ENCODE measurements at places on chromosomes 12 and 14.

GRCh38 chr14:67516676-67517075, 16.4 kb upstream of the PLEKHH1 start:
- DNase-seq: no peak

GRCh38 chr12:46439793-46440511, 67.4 kb upstream of the SLC38A2 start:
- no peak for DNase-seq

DNA sequence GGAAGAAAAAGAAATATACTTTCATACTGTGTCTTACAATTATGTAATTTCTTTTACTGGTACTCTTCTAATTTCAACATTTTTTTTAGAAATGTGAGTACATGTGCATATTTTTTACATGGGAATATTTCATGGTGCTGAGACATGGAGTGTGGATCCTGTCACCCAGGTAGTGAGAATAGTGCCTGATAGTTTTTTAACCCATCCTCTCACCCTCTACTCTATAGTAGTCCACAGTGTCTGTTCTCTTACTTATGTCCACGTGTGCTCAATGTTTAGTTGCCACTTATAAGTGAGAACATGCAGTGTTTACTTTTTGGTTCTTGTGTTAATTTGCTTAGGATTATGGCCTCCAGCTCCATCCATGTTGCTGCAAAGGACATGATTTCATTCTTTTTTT, 548.8 kb downstream of the AACS start:
- DNase-seq: no peak

DNA sequence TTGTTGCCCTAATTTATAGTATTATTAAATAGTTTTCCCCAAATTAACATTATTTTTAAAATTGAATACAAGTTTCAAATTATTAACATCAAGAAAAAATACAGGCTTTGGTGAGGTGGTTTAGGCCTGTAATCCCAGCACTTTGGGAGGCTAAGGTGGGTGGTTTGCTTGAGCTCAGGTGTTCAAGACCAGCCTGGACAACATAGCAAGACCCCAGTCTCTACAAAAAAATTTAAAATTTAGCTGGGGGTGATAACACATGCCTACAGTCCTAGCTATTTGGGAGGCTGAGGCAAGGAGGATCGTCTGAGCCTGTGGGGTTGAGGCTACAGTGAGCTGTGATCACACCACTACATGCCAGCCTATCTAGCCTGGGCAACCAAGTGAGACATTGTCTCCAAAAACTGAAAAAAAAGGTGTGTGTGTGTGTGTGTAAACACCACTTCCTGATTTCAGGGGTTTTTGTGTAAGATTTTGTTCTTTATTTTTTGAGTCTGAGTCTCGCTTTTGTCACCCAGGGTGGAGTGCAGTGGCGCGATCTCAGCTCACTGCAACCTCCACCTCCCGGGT, 3.9 kb upstream of the DNAL1 start:
- DNase-seq: no peak

- DNase-seq: no peak
Measured at GRCh38 chr14:25406818-25407217, 356.9 kb upstream of the STXBP6 start.

GRCh38 chr14:51576879-51577278, 74.8 kb upstream of the FRMD6 start:
- no peak for DNase-seq

- no peak for DNase-seq
Measured at GRCh38 chr12:2322554-2323120, 269.9 kb downstream of the CACNA1C start.

DNA sequence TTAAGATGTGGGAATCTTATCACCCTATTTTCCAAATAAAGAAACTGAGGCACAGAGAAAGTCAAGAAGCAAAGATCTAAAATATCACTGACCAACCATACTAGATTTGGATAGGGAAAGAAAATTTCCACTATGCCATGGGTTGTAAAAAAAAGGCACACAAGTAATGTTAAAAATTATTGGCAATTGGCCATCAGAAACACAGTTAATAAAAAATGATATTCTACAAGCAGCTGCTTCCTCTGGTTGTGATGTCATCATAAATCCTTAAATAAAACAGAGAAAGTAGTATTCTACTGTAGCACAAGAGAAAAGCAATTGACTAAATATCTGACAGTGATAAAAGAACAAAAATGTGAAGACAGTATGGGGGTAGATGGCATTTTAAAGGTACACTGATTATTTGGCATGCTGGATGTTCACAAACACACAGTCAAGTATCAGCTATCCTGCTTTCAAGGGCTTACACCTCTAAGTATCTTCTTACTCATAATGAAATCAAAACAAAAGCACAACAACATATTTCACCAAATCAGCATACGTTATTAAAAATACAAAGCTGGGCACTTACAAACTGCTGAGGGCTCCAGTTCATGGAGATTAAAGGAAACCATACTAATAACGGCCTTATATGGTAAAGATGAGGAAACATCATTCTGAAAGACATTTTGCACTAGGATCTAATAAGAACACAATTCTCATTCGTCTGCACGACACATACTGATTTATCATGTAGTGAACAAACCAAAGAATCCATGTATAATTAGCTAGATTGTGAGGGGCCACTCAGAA, 45.7 kb downstream of the CORO1C start:
- no peak for DNase-seq

- DNase-seq: peak; percentile 73
Measured at GRCh38 chr14:67166450-67166853, 22.8 kb upstream of the GARIN2 start.

GRCh38 chr12:108304633-108305032, 34.5 kb downstream of the CMKLR1 start:
- DNase-seq: no peak

DNA sequence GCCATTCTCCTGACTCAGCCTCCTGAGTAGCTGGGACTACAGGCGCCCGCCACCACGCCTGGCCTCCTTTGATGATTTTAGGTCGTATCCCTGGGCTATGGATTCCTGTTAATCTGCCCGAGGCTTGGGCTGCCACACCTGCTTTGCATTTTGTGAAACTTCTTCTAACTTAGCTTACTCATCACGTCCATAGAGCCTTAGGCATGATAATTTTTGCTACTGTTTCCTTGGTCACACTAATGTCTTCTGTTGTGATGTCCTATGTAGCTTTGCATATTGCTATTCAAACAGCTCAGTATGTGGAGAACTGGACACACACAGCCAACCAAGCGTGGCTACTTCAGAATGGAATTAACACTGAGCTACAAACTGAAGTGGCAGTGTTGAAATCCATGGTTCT, 47.5 kb upstream of the DDX11 start:
- no peak for DNase-seq

GRCh38 chr12:65911321-65911720, 87.0 kb downstream of the HMGA2 start:
- DNase-seq: peak; percentile 48

- DNase-seq: no peak
Measured at GRCh38 chr12:124592050-124592449, 24.6 kb upstream of the NCOR2 start.

DNA sequence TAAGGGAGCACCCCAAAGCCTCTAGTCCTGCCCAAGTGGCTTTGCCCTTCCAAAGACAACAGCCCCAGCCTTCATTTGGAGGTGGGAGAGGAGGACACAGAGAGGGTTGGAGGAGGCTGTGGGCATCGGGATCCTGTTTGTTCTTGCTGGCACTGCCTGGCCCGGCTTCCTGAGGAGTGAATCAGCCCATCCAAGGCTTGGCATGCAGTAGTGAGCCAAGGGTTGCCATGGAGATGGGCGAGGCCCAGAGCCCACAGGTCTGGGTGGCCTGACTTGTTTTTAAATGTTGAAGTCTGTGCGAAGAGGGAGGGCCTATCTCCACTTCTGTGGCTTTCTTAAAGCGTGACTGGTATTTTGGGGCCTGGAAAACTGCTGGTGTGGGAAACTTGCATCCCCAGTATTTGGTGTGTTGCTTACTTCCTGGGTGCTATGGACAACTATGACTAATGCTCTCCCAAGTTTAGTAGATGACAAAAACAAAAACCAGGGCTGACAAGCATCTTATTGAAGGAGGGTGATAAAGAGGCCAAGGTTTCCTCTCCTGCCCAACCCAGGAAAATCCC, 15.8 kb downstream of the CD9 start:
- peak; percentile 86 for DNase-seq

- DNase-seq: no peak
Measured at GRCh38 chr12:120235369-120236323, 29.9 kb downstream of the PXN start.

DNA sequence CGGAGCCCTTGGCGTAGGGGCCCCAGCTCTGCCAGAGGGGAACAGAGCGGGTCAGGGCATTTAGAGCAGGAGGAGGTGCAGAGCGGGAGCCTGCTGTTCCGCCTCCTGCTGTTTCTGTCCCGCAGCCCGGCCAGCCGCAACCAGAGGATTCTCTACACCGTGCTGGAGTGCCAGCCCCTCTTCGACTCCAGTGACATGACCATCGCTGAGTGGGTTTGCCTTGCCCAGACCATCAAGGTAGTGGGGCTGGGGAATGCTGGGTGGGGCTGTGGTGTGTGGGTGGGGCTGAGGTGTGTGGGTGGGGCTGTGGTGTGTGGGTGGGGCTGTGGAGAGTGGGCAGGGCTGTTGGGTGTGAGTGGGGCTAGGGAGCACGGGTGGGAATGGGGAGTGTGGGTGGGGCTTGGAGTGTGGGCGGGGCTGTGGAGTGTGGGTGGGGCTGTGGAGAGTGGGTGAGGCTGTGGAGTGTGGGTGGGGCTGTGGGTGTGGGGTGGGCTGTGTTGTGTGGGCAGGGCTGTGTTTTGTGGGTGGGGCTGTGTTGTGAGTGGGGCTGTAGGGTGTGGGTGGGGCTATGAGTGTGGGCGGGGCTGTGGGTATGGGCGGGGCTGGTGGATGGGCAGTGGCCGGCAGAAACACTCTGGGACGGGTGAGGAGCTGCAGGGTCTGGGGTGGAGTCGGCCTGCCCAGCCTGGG, 8.0 kb downstream of the ASPG start:
- peak; percentile 73 for DNase-seq

DNA sequence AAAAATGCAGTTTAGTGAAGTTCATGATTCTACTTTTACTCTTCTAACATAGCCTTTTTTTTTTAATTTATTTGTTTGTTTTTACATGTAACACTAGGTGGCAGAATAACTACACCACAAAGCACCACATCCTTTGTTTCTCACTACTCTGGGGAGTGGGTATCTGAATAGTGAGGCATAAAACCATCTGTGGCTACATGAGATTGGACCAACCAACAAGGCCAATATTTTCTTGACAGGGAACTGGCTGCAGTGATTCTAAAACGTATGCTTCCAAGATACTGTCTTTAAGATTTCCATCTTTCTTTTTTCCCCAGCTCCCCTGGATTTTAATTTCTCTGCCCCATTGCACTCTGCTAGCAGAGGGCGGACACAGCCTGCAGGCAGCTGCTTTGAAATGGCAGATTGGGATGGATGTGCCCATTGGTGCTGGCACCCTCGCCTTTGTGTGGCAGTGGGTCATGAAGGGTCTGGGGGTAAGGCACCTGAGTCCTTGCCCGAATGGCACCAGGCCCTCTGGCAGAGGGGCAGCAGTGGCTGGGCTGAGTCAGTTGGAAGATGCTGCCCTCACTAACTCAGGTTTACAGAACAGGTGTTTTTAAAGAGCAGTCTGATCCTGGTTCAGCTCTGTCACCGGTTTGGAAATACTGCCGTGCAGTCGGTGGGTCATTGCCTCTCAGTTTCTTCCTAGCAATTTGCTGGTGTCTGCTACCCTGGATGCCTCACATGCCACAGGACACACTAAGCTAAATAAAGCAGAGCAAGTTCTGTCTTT, 429.1 kb downstream of the RAD51B start:
- DNase-seq: peak; percentile 48

- no peak for DNase-seq
Measured at GRCh38 chr14:79543967-79544697, 667.2 kb downstream of the DIO2 start.

DNA sequence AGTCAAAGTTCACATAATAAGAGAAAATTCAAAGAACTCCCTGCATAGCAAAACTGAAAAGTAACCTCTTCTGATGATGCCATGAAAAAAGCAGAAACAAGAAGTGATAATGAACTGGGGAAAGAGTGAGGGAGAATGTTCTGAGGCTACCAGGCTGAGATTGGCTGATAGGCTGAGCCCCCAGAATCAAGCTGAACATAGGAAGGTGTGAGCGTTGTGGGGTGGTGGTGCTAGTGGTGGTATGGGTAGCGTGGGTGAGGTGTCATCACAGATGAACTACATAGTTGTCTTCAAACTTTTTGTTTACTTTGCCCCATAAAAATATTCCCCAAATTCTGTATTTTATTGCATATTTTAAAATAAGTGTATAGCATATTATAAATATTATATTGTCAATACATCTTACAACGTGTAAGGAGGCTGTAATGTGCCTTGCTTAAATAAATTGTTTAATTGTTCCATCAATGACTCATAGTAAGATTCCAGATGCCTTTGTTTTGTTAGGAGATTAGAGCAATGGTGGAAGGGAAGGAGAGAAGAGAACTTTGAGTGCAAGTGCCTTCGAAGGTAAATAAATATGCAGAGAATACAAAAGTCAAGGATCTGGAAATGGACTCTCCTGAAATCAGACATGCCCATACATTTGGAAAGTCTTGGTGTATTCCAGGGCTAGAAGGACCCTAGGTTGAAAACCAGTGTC, 15.8 kb upstream of the CFAP54 start:
- no peak for DNase-seq

DNA sequence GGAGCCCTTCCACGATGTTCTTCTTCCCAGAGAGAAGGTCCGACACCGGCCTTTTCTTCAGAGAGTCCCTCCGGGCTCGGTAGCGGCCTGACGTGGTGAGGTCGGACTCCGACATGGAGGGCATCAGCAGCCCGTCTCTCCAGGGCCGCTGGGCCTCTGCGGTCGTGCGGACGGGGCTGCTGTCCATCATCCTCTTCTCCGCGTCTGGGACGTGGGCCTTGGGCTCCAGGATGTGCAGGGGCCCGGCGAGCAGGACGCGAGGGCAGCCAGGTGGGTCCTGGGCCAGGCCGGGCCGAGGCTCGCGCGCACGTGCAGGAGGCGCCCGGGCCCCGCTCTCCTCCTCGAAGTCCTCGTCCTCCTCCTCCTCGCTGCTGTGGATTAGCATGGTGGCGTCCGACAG, 75.9 kb downstream of the PTPN21 start:
- no peak for DNase-seq

DNA sequence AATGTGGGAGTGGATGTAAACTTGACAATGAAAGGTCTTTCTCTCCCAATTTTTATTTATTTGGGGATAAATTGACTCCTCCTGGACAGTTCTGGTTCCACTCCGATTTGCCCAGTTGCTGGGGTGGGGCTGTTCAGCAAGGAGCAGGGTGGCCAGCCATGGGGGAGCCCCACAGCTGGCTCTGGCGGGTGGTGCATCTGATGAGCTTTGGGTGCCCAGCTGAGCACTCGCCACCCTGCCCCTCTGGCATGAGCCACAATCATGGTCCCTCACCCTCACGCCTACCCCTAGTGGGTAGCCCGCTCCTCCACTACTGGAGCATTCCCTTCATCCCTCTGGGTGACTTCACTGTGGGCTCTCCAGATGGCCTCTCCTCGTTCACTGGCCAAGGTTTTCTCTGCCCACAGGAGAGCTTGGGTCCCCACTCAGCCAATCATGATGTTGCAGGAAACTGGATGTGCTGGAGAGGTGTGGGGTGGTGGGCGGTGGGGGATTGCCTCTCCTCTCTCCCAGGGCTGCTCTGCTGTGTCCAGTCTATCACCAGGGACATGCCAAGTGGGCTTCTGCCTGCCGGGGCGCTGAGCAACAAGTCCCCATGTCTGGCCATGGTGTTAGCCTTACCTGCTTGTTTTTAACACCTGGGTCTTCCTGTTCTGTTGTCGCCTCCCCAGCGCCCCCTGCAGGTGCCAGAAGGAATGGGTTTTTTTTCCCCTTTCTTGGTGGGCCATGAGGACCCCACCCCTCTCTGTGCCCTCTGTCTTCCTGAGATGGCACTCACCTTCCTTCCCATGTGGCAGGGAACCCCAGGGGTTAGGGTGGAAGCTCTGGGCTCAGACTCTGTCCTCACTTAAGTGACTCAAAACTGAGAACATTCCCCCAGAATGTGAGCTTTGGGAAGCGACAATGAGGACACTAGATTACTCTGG, 3.4 kb downstream of the CYP46A1 start:
- peak; percentile 47 for DNase-seq

Measured in mucosa of descending colon (tissue), 3 donors.